ENCODE measurements at places on chromosomes 7 and 10.

GRCh38 chr10:129102906-129103693 is 363.9 kb upstream of the MGMT start:
- DNase-seq = no peak

DNA sequence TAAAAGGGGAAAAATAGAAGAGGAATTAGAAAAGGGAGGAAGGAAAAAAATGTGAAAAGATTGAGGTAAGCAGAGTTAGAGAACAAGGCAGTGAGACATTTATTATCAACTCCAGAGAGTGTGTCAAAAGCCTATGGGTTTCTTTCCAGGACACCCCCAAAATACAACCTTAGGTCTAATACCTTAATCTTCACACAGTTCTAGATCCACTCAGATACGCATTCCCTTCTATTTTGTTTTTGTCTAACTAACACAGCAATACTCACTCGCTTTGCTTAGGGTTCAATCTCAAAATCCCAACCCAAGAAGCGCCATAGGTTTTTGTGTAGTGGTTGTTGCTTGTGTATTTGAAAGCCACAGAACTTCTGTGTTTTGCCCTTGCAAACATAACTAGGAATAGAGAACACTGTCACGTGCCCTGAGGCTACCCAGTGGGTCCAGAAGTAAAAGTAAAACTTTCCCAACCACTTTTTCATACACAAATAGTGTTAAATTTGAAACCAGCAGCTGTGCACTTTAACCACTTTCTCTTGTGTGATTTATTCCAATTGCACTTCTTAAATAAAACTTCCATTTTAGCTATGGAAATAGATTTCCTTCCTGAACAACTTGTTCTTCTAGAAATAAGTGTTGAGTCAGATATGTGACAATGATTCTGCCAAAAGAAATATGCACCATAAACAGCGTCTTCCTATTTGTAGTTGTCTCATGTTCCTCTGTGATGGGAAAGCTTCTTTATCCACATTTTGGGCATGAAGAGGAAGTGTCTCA is 414.7 kb upstream of the GHITM start:
- DNase-seq = no peak

- DNase-seq = no peak
These were observed 35.1 kb downstream of the FHIP2A start for GRCh38 chr10:114856544-114857287.

- DNase-seq = no peak
These were observed 218.6 kb downstream of the CELF2 start for GRCh38 chr10:11236234-11236633.

DNA sequence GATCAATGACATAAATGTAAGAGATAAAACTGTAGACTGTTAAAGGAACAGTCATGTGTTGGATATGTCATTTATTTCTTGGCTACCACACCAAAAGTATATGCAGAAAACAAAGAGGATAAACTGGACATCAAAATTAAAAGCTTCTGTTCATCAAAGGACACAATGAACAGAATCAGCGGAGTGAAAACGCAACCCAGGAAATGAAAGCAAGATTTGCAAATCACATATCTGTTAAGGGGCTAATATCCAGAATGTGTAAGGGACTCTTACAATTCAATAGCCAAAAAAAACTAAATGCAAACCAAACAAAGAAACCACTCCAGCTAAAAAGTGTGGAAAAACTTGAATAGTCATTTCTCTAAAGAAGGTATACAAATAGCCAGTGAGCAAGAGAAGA is 164.3 kb downstream of the ZMYND11 start:
- DNase-seq = no peak

- no peak for DNase-seq
These were observed 78.8 kb upstream of the FAM180A start for GRCh38 chr7:135827391-135827790.

- no peak for DNase-seq
These were observed 88.7 kb downstream of the ARID5B start for GRCh38 chr10:61989995-61990760.

DNA sequence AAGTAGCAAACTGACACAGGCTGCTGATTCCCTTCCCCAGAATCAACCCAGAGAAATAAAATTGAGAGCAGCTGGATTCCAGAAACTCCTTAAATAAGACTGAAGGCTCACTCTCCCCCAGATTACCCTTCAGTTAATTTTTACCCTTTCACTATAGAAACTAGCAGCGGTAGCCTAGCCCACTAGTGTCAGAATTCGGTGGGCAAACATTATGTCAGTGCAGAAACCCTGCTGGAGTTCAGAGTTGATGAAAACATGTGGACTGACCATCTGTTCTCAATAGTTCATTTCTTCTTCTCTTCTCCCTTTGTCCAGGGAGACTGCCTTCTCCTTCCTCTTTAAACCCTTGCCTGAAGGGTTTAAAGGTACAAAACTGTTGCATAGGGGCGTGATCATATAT is 100.1 kb downstream of the PODXL start:
- no peak for DNase-seq

DNA sequence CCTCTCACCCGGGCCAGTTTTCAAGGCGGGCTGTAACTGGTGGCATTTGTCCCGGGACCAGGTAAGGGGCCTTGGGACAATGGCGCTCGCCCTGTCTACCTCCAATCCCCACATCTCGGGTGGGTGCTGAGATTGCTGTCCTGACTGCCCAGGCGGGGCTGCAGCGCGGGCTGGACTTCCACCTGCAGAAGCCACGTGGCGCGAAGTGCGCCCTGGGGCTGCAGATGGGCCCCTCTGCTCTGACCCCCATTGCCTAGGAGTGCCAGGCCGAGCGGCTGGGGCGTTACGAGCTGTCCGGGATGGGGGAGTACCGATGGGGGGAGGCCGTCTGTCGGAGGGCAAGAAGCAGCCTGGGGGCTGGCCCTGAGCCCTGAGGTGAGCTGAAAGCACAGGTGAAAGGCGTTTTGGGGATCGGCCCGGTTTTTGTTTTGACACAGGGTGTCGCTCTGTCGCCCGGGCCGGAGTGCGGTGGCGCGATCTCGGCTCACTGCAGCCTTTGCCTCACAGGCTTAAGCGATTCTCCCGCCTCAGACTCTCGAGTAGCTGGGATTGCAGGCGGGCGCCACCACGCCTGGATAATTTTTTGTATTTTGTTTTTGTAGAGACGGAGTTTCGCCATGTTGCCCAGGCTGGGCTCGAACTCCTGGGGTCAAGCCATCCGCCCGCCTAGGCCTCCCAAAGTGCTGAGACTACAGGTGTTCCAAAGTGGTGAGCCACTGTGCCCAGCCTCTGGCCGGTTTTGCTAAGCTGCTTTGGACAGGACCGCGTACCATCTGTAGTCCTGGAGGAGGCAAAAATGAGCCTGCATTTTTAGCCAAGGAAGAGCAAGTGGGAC is at the start of gene SFXN2:
Gene SFXN2, plus strand, starts transcription at position 16 of the 835 bp plus-strand sequence. CDS start 12,001 bp downstream, outside the sequence.
- peak; percentile 32 for DNase-seq

GRCh38 chr10:26939962-26940354 is 79.2 kb upstream of the ABI1 start:
- DNase-seq = no peak

- no peak for DNase-seq
These were observed 8.4 kb upstream of the C10orf71 start for GRCh38 chr10:49290607-49291006.

- no peak for DNase-seq
These were observed 126.1 kb downstream of the SVIL start for GRCh38 chr10:29508554-29509244.

- DNase-seq = no peak
These were observed 121.7 kb upstream of the TRIM24 start for GRCh38 chr7:138338361-138338760.

GRCh38 chr7:32068411-32069101 is 1.7 kb downstream of the PDE1C start:
- no peak for DNase-seq

- peak; percentile 47 for DNase-seq
These were observed 1.2 kb downstream of the PTEN start for GRCh38 chr10:87864496-87865059.

- DNase-seq = peak; percentile 75
These were observed 49.1 kb upstream of the ELN start for GRCh38 chr7:73978661-73979563.

- DNase-seq = no peak
These were observed 88.7 kb downstream of the DYNC1I1 start for GRCh38 chr7:95861041-95861440.

GRCh38 chr7:1232623-1233332 is at the start of gene UNCX:
Gene UNCX (plus strand): TSS chr7:1232872. CDS start chr7:1233018, 146 bp downstream.
- DNase-seq = peak; percentile 78

DNA sequence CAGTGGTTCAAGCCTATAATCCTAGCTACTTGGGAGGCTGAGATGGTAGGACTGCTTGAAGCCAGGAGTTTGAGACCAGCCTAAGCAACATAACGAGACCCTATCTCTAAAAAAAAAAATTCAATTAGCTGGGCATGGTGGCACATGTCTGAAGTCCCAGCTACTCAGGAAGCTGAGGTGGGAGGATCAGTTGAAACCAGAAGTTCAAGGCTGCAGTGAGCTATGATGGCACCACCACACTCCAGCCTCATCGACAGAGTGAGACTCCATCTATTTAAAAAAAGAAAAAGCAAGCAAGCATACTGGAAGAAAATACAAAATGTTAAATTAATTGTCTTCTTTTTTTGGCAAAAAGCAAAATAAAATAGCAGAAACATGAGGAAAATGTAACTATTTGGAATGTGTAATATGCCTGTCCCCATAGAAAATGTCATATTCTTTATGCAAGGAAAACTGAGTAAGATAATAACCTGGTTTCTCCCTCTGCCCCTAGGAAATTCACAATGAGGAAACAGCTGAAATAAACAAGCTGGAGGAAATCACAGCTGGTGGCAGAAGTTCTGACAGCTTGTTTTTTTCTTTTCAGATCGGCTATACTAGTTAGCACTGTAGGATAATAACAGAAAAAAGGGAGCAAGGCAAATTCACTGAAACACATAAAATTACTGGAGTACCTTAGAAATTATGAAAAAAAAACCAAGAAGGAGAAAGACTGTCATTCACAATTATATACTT is 48.5 kb downstream of the HERPUD2 start:
- no peak for DNase-seq

DNA sequence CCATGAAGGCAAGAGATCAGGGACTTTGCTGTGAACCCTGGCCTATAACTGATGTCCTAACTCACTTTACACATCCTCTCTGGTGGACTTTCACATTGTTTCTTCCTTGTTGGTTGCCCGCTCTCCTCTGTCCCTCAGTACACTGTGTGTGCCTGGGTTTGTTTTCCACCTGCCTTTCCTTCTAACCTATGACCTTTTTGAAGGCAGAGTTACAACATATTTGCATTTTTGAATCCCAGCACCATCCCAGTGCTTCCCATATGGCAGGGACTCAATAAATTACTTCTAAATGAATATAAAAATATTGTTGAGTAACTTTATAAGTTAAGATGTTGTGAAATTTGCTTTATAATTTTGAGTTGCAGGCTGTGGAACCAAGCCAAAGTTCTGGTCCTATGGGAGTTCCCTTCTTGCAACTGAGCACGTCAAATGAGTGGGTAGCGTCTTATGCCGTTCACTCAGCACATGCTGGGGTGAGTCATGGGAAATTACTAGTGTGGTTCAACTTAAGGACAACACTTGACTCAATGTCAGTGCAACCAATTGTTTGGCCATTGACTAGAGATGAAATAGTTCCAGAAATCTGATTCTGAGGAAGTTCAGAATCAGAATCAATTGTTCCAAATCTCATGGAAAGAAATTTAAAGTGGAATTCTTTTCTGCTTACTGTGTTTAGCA is 250.9 kb downstream of the TWIST1 start:
- DNase-seq = no peak

DNA sequence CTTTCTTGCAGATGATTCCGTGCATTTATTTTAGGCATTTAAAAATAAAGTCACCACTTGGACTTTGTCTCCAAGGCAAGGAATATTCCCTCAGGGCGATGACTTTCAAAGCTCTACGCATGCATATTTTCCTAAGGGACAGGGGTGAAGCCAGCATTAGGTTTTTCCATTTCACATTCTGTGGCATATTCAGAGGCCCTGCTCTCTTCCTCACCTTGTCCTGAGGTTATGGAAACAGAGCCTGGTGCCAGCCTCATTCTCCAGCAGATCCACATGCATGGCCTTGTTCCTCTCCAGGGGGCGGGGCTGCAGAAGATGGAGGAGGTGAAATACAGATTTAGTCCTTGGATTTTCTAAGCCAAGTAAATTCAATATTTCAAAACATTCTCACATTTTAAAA is 11.6 kb upstream of the LYZL1 start:
- DNase-seq = peak; percentile 71

GRCh38 chr7:74657692-74658177 is at the start of gene GTF2I:
Gene GTF2I (plus strand): TSS chr7:74657718. CDS start chr7:74689129, 31,411 bp downstream.
- no peak for DNase-seq

DNA sequence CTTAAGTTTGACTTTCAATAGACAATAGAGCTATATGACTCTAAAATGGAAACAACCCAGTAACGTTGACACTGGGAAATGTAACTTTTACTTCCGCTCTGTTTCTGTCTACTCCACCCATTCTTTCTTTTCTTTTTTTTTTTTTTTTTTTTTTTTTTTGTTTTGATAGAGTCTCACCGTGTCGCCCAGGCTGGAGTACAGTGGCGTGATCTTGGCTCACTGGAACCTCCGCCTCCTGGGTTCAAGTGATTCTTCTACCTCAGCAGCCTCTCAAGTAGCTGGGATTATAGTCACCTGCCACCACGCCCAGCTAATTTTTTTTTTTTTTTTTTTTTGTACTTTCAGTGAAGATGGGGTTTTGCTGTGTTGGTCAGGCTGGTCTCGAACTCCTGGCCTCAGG is 13.9 kb downstream of the PRSS2 start:
- DNase-seq = no peak

DNA sequence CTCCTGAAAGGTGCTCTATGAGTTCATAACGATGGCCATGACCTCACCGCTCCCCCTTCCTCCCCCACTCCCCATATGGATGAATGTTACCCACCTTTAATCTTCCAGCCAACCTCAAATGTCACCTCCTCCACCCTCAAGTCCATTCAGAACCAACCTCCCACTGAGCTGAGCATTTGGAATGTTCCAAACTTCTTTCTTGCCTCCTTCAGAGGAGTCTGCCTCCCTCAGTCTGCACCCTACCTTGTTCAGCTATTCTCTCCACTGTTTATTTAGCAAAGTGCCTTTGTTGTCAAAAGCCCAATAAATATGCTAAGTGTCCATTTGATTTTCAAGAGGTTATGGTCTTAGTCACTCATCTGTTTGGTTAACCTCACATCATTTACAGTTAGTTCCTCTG is 22.9 kb upstream of the MTPAP start:
- no peak for DNase-seq

GRCh38 chr7:151351027-151351426 is 9.4 kb downstream of the NUB1 start:
- no peak for DNase-seq

DNA sequence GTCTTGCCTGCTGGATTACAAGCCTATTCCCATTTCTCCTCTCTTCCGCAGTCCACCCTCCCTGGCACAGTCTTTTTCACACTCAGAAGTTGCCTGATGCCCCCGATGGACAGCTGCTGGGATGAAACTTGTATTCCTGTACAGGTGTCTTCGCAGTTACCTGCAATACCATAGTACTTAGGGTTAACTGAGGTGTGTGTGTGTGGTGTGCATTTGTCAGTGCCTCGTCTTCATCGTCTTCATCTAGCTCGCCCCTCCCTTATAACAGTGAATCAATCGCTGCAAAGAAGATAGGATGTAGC is 11.0 kb downstream of the NXPH1 start:
- no peak for DNase-seq
